Glomerular endothelial cell (primary cell): ENCODE measurements at places on chromosomes 3 and 15.

GRCh38 chr15:66880380-66881155 is 178.5 kb downstream of the SMAD6 start:
- no peak for DNase-seq

- no peak for DNase-seq
These were observed 84.1 kb downstream of the GLDN start for GRCh38 chr15:51425517-51426040.

DNA sequence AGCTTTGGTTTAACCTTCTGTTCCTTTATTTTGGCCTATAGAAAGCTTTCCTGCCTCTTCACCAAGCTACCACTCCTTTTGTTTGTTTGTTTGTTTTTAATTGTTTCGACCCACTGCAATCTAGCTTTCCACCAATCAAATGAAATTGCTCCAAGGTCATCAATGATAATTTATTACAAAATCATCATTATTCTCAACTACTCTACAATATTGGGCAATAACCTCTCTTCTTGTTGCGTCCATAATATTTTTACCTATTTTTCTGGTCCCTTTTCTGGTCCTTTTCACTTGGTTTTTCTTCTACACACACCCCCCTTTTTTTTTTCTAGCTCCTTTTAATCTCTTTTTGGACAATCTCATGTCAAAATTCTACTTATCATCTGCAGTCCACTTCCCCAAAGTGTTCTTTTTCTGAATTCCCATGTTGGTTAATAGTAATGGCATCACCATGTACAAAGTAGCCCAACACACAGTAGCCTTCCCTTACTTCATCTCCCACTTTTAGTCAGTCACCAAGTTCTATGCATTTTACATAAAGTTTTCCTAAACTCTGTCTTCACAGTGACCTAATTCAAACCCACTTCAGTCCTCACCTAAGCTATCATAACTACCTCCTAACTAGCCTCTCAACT is 11.0 kb upstream of the ANKRD28 start:
- no peak for DNase-seq

DNA sequence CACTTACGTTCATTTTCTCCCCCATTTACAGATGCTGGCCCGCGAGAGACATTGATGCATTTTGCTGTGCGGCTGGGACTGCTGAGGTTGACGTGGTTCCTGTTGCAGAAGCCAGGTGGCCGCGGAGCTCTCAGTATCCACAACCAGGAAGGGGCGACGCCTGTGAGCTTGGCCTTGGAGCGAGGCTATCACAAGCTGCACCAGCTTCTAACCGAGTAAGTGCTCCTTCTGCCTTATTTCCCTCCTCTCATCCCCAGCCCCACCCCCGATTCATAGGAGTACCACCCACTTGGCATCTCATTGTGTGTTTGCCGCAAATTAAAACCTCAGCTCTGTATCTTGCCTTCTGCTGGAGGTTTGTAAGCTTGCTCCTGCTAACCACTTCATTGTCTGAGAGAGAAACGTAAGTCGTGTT is 163.3 kb downstream of the AKAP13 start:
- DNase-seq, result no peak

- DNase-seq, result peak; percentile 77
These were observed at the start of gene NECTIN3 for GRCh38 chr3:111071257-111072030. Gene NECTIN3 (plus strand): TSS chr3:111071816. CDS start chr3:111072018, 202 bp downstream.
